ENCODE measurements at places on chromosomes 16 and 17.
A peak's percentile ranks its signal among the peaks of the same experiment; 100 is the strongest.

- DNase-seq = no peak
Observed at GRCh38 chr17:327296-327695, 25.3 kb downstream of the RPH3AL start.

DNA sequence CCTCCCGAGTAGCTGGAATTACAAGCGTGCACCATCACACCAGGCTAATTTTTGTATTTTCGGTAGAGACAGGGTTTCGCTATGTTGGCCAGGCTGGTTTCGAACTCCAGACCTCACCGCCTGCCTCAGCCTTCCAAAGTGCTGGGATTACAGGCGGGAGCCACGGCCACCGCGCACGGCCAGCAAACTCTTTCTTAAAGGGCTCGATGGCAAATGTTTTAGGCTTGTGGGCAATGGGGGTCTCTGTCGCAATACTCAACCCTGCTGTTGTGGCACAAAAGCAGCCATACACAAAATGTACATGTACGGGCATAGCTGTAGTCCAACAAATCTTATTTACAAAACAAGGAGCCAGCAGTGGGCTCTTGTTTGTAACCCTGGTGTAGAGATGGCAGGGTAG is 18.4 kb downstream of the PARN start:
- no peak for DNase-seq

DNA sequence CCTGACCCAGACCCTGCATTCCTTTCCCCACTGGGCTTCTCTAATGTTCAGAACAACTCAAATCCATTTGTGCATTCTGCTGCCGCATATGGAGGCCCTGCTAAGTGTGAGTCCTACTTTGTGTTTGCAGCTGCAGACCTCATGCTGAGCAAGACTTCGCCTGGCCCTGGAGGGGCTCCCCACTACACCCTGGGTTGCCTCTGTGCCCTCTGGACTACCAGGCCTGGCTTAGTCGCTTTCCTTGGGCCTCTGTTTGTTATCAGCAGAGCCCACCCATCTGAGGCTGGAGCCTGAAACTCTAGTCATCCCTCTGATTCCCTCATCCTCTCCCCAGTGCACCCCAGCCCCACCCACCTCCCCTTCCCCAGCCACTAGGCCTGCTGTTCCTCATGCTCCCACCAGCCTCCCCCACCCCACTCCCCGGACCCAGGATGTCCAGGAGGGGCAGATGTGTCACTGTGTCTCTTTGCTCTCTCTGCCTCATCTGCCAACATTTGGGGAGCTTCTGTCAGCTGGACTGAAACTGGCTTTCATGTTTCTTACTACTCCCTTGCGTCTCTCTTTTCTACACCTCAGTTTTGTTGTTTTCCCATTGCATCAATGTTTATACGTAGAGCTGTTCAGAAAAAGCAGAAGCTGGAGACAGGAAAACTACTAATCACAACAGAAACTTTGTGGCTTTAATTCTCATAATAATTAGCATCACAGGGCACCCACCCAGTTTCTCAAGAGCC is 17.9 kb upstream of the CD300E start:
- peak; percentile 24 for DNase-seq

DNA sequence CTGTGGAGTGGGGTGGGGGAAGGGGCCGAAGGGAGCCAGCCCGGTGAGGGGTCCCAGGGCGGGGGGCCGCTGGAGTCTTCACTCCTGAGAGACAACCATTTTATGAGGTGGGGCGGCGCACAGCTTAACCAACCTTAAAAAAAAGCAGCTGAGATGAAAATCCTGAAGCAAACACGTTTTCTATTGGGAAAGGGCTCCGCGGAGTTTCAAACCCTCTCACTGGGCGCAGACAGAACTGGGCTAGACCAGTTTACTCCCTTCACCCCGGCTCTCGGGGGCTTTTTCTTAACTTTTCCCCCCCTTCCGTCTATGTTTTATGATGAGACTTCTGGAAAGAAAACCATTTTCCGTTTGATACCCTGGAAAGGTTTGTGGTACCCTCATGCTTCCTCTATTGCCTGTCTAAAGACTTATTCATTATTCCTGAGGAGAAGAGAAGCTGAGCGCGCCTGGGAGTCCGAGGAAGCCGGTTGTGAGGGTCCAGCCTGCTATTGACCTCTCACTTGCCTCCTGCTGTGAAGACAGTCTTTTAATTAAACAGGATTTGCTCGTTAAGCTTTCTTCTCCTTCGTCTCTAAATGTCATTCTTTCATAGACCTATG is 482 bp upstream of the SSH2 start:
- DNase-seq = peak; percentile 7

GRCh38 chr17:21034340-21035235 is 8.2 kb downstream of the USP22 start:
- DNase-seq = peak; percentile 66

DNA sequence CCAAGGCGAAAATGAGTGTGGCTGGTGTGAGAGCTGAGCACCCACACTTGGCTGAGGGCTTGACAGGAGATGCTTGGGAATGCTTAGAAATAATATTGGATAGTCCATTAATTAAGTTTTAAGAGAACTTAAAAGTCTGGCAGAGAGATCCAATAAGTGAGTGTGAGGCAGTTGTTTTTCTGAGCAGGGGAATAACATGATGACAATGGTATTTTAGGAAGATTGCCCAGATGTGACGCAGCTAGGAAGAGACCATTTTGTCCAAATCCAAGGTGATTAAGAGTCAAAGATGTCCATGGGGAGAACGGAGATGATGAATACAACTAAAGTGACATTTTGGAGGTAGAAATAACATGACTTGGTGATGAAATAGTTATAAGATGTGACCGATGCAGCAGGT is 102.8 kb upstream of the AXIN2 start:
- DNase-seq = no peak

- DNase-seq = no peak
Observed at GRCh38 chr16:19011169-19011731, 27.5 kb downstream of the TMC7 start.

- DNase-seq = no peak
Observed at GRCh38 chr16:78909226-78909625, 691.3 kb downstream of the MAF start.

- DNase-seq = peak; percentile 89
Observed at GRCh38 chr17:76191896-76192295, 48.4 kb downstream of the RNF157 start.

DNA sequence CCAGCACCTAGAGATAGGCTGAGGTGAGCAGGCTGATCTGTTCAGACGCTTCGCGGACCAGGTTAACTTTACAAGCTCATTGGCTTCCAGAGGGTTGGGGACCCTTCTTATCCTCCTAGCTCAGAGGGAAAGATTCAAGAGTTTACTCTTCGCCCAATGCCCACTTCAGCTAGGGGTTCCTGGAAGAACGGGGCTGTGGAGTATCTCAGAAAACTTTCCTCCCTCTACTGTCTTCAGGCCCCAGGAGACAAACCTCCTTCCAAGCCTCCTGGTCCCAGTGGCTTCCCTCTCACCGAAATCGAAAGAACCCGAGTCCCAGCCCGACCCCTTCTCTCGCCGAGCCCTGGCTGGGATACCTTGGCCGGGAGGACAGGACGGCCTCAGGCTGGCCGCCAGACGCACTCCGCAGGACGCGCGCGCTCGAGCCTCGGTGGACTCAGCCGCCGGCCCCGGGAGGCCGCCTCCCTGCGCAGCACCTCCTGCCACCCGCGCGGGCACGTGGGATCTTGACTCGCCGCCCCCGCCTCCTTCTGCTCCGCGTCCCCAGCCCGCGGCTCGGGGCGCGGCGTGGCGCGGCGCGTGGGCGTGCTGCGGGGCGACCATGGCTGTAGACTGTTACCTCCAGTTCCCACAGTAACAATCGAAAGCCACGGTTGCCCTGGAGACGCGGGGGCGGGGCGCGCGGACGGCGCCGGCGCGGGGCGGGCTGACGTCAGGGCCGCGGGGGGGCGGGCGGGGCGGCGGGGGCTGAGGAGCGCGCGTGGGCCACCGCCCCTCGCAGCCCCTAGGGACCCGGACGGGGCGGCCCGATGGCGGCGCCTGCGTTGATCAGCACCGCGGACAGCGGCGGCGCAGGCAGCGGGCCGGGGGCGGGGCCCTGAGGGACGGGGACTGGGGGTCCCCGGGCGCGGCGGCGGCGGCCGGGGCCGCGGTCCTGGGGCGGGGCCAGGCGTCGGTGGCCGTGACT is 5.3 kb upstream of the HIC1 start:
- DNase-seq = peak; percentile 89

- peak; percentile 71 for DNase-seq
Observed at GRCh38 chr16:53159781-53160436, 105.1 kb downstream of the CHD9 start.

GRCh38 chr16:2237102-2237482 is 848 bp downstream of the DNASE1L2 start:
- no peak for DNase-seq

DNA sequence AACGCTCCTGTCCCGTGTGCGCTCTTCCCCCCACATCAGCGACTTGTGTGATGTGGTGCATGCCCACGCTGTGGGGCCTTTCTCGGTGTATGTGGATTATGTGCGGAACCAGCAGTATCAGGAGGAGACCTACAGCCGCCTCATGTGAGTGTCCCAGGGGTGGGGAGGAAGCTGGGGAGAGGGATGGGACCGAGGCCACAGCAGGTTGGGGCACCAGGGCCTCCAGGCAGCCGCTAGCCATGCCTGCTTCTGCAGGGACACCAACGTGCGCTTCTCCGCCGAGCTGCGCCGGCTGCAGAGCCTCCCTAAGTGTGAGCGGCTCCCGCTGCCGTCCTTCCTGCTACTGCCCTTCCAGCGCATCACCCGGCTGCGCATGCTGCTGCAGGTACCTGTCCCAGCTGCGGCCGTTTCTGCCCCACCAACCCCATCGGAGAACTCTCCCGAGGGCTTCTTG is 5.8 kb downstream of the ARHGEF15 start:
- DNase-seq = no peak

GRCh38 chr17:65530523-65531255 is 30.8 kb downstream of the AXIN2 start:
- no peak for DNase-seq

GRCh38 chr17:14373614-14374259 is 72.9 kb downstream of the HS3ST3B1 start:
- DNase-seq = no peak

DNA sequence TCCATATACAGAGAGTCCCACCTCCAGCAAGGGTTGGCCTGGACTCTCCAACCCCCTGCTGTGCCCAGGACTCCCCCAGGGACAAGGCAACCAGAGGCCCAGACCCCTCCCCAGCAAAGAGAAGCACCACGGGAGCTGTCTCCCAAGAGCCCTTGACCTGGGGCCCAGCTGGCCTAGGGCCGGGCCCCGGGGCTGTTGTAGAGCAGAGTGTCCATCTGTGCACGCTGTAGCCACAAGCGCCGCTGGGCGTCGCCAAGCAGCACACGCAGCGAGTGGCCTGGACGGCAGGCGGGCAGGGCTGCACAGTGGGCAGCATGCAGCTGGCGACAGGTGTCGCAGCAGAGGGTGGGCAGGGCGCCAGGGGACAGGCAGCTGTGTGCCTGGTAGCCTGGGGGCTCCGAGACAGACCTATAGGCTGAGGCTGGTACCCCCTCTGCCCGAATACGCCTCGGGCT is 4.3 kb downstream of the SPATA2L start:
- no peak for DNase-seq

DNA sequence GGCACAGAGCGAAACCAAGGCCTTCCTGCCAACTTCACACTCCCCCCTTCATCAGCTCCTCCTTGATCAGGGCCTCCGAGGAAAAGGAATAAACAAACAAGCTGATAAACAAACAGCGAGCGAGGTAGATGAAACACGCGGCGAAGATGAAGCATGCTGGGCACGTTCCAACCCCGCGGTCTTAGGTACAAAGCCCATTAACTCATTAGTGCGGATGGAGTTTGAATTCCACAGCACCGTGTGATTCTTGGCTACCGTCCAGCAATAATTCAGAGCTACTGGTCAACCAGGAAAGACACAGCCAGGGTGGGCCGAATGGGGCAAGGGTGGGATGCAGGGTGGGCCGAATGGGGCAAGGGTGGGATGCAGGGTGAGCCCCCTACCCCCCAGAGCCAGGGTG is 67.3 kb downstream of the RBFOX3 start:
- no peak for DNase-seq

DNA sequence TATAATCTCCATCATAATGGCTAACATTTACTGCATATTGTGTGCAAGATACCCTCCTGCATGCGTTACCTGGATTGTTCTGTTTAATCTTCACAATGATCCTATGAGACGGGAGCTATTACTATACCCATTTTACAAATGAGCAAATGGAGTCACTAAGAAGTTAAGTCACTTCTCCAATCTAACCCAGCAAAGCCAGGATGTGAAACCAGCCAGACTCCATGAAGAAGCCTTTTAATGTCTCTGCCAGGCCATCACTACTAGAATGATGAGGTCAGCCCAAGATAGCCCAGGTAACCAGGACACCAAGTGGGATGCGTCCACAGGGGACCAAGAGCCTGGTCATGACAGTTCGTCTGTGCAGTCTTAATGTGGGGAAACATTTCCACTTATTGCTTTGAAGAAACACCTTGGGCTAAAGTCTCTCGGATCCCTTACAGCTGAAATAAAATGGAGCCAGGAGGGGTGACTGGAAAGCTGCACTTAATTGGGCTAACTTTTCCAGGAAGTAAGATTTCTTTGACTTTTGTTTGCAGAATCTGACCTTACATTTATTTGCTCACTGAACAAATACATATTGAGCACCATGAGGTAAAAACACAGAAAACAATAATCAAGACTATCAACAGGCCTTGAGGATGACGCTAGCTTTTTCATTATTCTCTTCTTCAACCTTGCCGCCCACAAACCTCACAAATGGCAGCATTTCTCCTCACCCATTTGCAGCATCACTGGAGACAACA is 926 bp upstream of the SHCBP1 start:
- no peak for DNase-seq

GRCh38 chr17:74380086-74380958 is 13.0 kb downstream of the GPR142 start:
- no peak for DNase-seq

DNA sequence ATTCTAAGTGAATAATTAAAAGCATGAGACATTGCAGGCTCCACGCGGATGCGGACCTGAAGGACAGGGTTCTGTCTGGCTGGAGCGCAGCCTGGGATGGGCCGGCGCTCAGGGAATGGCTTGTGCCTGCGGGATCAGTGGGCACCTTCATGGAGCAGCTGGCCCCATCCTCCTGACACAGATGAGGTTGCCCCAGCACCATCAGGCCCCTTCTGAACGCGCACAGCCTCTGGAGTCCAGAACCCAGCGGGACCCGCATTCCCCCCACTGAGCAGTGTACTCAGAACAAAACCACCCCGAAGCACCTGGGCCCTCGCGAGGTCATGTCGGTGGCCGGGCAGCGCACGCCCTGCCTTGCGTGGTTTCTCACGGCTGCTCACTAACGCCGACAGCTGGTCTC is 70.5 kb upstream of the CHMP6 start:
- DNase-seq = no peak

DNA sequence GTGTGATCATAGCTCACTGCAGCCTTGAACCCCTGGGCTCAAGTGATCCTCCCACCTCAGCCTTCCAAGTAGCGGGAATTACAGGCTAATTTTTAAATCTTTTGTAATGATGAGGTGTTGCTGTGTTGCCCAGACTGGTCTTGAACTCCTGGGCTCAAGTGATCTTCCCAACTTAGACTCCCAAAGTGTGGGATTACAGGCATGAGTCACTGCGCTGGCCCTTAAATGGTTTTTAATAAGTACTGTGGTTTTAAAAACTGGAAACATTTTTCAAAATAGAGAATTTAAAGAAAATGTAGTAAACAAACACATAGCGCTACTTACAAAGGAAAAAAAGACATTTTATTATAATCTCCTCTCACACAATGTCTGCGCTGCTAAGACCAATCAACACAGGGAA is 32.2 kb downstream of the MARCHF10 start:
- DNase-seq = no peak

GRCh38 chr17:6711081-6711674 is 2.0 kb downstream of the SLC13A5 start:
- no peak for DNase-seq
